DND-41 (cell line): ENCODE measurements at places on chromosomes 12 and 14.

GRCh38 chr12:71061451-71061850, 96.3 kb downstream of the TSPAN8 start:
- DNase-seq = no peak

DNA sequence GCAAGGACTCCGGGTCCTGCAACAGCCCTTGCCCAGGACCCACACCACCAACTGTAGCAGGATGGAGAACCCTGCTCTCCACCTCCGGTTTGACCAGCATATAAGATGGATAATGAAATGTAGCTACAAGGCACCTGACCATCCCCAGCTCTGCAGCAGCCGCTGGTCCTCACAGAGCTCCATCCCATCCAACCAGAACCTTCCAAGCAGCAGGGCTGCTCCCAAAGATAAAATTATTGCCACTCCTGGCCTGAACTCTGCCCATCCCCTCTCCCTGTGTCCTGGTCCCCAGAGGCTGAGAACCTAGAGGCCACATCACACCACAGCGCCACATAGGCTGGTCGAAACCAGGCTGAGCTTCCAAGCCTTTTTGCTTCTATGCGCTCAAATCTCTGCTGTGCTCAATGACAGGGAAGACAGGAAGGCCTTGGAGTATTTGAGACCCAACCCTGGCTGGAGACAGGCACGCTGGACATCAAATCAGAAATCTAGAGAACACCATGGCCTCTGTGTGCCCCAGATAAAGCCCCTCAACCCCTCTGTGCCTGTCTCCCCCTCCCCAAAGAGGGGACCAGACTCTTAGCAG, 4.2 kb downstream of the CDK2AP1 start:
- DNase-seq = no peak

GRCh38 chr14:65940056-65940735, 527.7 kb downstream of the FUT8 start:
- peak; percentile 41 for DNase-seq

- DNase-seq = no peak
These were observed 210.6 kb upstream of the NOVA1 start for GRCh38 chr14:26808407-26808806.

DNA sequence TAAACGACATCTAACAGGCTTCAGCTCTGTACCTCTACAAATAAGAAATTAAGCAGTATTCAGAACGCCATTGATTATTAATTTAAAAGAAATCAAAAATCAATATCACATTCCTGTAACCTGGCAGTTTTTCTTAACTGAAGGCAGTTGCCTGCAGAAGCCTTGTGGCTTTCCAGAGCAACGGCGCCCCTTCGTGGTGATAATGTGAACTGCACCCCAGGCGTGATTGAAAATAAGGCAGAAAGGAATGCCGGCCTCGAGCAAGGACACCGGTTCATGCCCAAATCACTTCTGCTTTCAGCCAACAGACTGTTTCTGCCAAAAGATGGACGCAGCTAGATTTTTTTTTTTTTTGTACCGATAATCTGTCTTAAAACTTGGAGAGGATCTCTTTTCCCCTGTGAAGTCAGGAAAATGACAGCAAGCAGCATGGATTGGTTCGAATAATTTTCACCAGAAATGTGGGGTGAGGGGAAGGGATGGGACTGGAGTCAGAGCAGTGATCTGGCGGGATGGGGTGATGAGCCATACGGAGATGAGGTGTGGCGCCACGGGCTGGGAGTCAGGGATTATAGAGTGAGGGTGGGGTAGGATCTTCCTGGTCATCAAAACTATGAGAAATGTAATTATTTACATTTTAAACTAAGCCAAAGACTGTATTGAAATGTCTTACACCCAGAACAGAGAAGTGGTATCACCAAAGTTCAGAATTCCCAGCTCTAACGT, 473.0 kb downstream of the DPF3 start:
- DNase-seq = peak; percentile 84
